Midbrain (tissue), 1 donor: ENCODE measurements at places on chromosomes 4 and X.

DNA sequence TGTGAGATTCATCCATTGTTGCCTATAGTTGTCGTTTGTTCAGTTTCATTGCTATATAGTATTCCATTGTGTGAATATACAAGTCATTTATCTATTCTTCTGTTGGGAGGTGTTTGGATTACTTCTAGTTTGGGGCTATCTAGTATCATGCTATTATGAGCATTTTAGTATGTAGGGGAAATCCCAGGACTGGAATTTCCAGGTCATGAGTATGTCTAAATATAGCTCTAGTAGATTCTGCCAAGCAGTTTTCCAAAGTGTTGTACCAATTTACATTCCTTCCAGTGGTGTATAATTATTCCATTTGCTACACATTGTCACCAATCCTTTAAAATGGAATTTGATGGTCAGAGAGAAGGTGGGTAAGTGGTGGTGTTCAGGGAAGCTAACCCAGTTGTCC lies 30.1 kb downstream of the EGFL6 start:
- no peak for DNase-seq

GRCh38 chr4:75698162-75698962 lies 25.2 kb upstream of the G3BP2 start:
- DNase-seq = no peak

DNA sequence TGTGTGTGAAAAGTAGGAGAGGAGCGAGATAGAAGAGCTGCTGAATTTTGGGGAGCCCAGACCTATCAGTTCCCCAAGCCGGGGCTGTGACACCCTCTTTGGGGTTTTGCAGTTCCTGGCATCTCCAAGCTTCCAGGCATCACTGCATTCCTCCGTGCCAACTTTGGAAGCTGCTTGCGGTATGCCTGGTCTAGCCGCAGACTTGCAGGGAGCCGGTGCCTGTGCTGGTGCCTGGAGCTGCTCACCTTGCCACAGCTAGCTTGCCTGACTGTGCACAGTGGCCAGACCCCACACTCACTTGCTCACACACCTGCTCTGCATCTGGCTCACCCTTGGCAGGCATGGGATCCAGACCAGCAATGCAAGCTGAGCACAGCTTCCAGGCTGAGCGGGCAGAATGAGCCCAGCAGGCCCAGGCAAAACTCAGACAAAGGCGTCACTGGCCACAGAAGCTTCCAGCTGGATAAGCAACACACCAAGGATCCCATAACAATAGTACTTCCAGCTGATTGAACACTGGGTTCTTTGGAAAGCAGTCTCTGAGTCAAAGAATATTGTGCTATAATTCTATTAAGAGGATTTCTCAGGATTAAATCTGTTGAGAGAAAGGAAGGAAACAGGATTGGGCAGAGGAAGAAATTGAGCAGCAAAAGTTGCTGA lies 390.9 kb downstream of the TEX13C start:
- DNase-seq = no peak

GRCh38 chr4:58809366-58809765 lies 1699.2 kb upstream of the IGFBP7 start:
- DNase-seq = no peak

DNA sequence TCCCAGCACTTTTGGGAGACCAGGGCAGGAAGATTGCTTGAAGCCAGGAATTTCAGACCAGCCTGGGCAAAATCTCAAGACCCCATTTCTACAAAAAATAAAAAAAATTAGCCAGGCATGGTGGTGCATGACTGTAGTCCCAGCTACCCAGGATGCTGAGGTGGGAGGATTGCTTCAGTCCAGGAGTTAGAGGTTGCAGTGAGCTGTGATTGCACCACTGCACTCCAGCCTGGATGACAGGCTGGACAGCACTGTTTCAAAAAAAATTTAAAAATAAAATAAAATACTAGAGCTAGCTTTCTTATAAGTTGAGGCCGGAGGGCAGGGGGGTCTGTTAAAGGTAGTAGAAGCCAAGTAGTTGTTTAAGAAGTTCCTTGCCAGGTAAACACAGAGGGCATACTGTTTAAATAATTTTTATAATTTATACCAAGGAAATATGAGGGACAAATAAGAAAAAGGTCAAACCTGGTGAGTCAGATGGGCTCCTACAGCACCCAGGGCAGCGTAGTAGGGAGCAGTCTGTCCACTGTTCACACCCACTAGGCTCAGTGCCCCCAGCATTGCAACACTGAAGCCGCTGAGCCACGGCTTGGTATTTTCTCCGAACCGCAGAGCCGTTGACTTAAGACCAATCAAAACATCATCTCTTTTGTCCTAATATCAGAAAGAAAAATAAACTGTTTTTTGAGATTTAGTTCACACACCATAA lies 17.3 kb downstream of the COQ2 start:
- no peak for DNase-seq

- no peak for DNase-seq
Observed at GRCh38 chr4:146256328-146256727, 42.0 kb downstream of the REELD1 start.

DNA sequence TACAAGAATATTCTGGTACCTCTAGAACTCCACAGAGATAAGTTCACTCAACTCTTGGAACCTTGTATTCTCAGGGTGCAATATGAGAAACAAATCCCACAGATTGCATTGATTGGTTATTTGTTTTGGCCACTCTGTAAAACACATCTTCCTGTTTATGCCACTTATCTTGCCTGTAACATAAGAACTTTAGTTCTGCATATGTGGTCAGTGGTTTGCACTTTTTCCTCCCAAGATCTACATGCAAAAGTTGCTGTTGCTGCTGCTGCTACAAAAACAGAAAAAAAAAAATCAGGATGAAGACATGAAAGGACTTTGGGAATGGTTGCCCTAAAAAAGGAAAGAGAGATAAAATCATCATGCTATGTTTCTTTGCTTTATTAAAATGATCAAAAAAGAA lies 9.6 kb downstream of the ODAPH start:
- DNase-seq = no peak

- DNase-seq = no peak
Observed at GRCh38 chrX:69876221-69876620, 173.5 kb downstream of the AWAT2 start.

DNA sequence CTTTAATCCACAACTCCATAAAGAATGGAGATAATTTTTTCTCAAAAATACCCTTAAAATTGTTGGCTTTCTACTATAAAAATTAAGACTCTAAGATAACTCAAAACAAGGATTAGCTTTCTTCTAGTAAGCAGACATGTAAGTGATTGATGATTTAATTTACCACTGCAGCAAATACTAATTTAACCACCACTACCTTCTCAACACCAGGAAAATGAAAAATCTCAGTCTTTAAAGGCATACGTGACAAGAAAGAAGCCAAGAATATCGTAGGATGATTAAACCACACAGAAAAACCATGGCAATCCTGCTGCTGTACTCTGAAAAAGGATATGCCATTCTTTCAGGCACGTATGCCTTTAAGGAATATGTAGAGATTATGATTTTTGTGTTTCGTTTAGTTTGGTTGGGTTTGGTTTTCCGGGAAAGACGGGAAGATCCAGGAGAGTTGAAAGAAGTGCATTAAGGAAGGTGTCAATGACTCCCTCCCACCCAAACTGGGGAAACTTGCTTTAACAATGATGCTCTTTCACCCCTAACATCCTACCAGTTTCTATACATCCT lies 881 bp downstream of the LRCH2 start:
- no peak for DNase-seq

GRCh38 chrX:40012039-40012867 lies 85.5 kb downstream of the BCOR start:
- no peak for DNase-seq

- DNase-seq = no peak
Observed at GRCh38 chrX:43868791-43869190, 13.5 kb downstream of the MAOB start.

DNA sequence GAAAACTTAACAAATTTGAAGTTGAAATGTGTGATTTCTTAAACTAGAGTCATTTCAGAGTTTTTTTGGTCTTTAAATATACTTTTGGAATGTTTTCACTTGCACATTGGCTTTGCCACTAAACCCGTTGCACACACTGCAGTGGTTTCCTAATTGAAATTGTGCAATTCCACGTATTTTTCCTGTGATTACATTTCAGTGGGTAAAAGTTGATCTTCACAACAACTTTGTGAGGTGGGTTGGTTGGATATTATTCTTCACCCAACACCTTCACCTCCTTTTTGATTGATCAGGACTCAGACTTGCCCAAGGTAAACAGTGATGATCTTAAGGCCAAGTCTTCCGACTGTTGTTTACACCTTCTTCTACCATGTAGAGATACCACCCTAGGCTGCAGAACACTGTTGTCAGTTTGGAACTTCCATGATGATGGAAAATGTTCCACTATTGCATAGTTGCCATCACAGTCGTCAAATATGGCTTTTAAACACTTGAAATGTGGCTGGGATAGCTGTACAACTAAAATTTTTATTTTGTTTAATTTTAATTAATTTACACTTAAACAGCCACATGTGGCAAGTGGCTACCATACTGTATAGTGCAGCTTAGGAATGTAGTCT lies 13.7 kb downstream of the SEPTIN11 start:
- no peak for DNase-seq

DNA sequence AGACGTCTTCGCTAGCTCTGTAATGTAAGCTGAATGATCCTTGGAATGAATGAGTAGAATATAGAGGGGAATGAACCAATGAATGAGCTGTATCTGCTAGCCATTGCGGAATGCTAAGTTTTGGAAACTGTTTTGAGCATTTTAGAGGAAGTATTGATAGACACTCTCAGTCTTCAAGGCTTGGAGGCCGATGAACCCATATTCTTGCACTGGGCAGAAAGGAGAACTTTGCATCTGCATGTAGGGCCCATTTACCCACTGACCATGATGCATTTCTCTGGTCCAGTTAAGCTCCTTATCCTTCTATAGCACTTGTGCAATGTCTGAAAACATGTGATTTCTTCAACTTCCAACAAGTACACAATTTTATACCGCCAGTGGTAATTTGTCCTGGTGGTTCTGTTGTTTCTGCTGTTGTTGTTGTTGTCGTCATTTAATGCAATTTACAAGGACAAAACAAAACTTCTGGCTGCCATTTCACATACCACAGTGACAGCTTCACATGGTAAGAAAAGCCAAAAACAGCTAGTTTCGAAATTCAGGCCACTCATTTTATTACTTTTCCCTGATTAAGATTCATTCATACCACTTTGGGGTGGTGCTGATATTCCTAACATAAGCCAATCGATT lies 85.0 kb upstream of the MTM1 start:
- no peak for DNase-seq

GRCh38 chr4:21134994-21135393 lies 434.7 kb downstream of the PACRGL start:
- peak; percentile 2 for DNase-seq

GRCh38 chr4:185651137-185651677 lies 115.9 kb upstream of the PDLIM3 start:
- no peak for DNase-seq

DNA sequence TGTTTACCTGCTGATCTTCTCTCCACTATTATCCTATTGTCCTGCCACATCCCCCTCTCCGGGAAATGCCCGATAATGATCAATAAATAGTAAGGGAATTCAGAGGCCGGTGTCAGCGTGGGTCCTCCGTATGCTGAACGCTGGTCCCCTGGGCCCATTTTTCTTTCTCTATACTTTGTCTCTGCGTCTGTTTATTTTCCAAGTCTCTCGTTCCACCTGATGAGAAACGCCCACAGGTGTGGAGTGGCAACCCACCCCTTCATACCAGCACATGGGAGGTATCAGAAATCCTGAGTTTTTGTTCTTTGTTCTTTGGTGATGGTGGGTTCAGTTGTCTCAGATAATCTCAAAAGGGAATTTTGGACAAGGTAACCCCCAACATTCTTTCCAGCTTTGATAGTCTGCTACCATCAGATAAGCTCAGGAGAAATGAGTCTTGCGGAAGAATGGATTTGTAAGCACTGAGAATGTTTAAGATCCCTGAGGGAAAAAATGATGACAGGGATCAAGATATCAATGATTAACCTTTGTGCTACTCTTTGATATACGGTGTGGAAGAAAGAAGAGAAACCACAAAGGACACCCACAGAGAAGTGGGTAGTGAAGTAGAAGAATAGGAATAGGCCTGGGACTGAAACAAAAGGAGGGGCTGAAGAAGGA lies 117.9 kb downstream of the CEP44 start:
- DNase-seq = no peak

- DNase-seq = no peak
Observed at GRCh38 chrX:50586980-50587379, 116.4 kb upstream of the DGKK start.

- peak; percentile 44 for DNase-seq
Observed at GRCh38 chr4:104492183-104492771, 2.4 kb downstream of the CXXC4 start.

- no peak for DNase-seq
Observed at GRCh38 chrX:153772316-153773217, 8.3 kb upstream of the SRPK3 start.

DNA sequence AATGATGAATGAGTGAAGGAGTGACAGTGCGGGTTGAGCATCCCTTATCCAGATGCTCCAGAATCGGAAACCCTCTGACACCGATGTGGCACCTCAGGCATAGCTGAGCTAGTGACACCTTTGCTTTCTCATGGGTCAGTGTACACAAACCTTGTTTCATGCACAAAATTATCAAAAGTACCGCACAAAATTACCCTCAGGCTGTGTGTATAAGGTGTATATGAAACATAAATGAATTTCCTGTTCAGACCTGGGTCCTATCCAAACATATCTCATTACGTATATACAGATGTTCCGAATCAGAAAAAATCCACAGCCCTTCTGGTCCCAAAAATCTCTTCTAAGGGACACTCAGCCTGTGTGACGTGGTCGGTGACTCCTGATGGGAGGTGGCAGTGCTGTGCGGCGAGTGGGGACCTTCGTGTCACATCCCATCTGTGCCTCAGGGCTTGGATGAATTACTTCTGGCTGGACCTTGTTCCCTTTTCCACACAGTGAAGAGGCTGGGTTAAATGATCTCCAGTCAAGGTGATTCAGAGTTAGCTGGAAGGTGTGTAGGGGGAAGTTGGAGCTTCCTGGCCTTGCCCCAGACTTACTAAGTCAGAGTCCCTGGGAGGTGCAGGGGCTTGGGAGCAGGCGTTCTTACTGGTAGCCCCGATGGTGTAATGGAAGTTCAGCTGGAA lies 18.8 kb downstream of the RGS12 start:
- no peak for DNase-seq

- DNase-seq = no peak
Observed at GRCh38 chr4:38072578-38072977, 112.4 kb downstream of the PTTG2 start.

- no peak for DNase-seq
Observed at GRCh38 chrX:136589966-136590365, 58.0 kb downstream of the VGLL1 start.

- DNase-seq = peak; percentile 22
Observed at GRCh38 chr4:129179276-129179675, 83.3 kb downstream of the C4orf33 start.
